Smooth muscle cell of trachea (primary cell): ENCODE measurements at places on chromosomes 3 and 15. TPM values are rescaled to one million over a fixed set of nuclear protein-coding genes. Genes with fewer than 3 reads are reported as not detected.

NANOGP8 gene
- total RNA-seq, result 0.15 and 0.33 TPM in 2 replicates

CNTN4 gene
- under 0.01 TPM in 1 of 2 replicates, not detected in the other for total RNA-seq

SERPINI2 gene
- total RNA-seq, result not detected in 2 replicates

CEP70 gene
- 20.8 and 40.9 TPM in 2 replicates for total RNA-seq

TMEM266 gene
- total RNA-seq, result 0.29 and 0.66 TPM in 2 replicates

SPINT1 gene
- 0.15 and 0.17 TPM in 2 replicates for total RNA-seq

MFGE8 gene
- total RNA-seq, result 46.1 and 188 TPM in 2 replicates

KLHL40 gene
- not detected in 2 replicates for total RNA-seq

GPR62 gene
- under 0.01 TPM in 1 of 2 replicates, not detected in the other for total RNA-seq

LRRC31 gene
- not detected in 2 replicates for total RNA-seq

DENND4A gene
- 28.4 and 31.7 TPM in 2 replicates for total RNA-seq

GOLGA8S gene
- under 0.01 and 0.15 TPM in 2 replicates for total RNA-seq

BCL2A1 gene
- 6.5 and 11.4 TPM in 2 replicates for total RNA-seq

ERC2 gene
- total RNA-seq, result under 0.01 and 0.44 TPM in 2 replicates

TRH gene
- not detected in 2 replicates for total RNA-seq

PLAAT1 gene
- total RNA-seq, result not detected in 2 replicates

PLD1 gene
- 17.6 and 24.1 TPM in 2 replicates for total RNA-seq

MEX3B gene
- 3.2 and 6.6 TPM in 2 replicates for total RNA-seq

SCAANT1 gene
- total RNA-seq, result not detected in 2 replicates

PLCH1 gene
- total RNA-seq, result under 0.01 and 0.17 TPM in 2 replicates

MAP6D1 gene
- 1.9 and 2.3 TPM in 2 replicates for total RNA-seq

CYP11A1 gene
- total RNA-seq, result 0.83 and 1.0 TPM in 2 replicates

ST3GAL6 gene
- total RNA-seq, result 0.87 and 0.99 TPM in 2 replicates

CHRNB4 gene
- total RNA-seq, result not detected in 2 replicates

NR1I2 gene
- total RNA-seq, result not detected in 2 replicates
